GM04504 (cell line): ENCODE measurements at places on chromosomes 11 and 22.

GRCh38 chr22:48772286-48772907 is 1055.3 kb downstream of the BRD1 start:
- DNase-seq = no peak

DNA sequence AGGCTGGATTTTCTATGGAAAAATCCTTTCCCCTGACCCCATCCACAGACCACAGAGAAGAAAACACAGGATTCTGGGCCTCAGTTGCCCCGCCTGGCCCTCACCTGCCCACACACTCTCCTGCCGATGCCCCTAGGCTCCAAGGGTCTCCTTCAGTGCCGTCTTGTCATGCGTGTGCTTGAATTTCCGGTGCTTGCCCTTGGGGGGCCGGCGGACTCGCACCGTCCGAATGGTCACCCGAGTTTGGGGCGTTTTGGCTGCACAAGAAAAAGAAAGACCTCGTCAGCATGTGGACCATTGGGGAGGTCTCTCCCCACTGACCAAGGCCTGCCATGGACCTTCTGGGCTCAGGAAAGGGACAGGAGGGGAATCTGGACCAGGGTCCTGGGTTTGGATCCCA is 19.2 kb downstream of the PDGFB start:
- no peak for DNase-seq

- DNase-seq = peak; percentile 40
Measured at GRCh38 chr11:121520243-121521144, 67.7 kb upstream of the SORL1-AS1 start.

DNA sequence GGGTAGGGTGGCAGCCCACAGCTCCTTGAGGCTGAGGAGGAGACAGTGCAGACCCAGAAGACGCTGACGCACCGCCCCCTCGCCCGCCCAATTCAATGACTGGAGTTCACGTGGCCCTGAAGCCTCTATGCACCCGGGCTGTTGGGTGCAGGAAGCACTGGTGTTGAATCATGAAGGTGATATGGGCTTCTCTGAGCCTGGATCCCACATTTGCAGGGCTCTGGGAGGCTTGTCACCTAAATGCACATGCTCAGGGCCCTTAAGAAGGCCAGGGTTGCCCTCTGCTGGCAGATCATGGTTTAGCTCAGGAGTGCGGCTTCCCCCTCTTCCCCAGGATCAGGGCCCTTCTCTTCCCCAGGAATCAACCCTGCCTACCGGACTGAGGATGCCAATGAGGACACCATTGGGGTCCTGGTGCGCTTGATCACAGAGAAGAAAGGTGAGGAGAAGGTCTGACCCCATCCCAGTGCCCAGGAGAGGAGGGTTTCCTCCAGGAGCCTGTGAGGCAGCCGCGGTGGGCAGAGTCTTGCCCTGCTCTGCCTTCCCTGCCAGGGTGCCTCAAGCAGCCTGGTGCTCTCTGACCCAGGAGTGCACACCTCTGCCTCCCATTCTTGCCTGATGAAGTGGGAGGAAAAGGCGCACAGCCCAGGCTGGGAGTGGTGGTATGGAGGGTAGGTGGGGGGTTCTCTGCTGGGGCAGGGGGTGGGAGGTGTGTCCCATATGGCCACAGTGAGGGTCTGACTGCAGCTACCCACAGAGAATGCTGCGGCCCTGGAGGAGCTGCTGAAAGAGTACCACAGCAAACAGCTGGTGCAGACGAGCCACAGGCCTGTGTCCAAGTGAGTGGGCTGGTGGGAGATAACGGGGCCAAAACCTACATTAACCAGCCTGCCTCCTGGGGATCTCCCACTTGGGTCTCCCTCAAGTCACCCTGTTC is 17.5 kb downstream of the RELT start:
- peak; percentile 53 for DNase-seq

DNA sequence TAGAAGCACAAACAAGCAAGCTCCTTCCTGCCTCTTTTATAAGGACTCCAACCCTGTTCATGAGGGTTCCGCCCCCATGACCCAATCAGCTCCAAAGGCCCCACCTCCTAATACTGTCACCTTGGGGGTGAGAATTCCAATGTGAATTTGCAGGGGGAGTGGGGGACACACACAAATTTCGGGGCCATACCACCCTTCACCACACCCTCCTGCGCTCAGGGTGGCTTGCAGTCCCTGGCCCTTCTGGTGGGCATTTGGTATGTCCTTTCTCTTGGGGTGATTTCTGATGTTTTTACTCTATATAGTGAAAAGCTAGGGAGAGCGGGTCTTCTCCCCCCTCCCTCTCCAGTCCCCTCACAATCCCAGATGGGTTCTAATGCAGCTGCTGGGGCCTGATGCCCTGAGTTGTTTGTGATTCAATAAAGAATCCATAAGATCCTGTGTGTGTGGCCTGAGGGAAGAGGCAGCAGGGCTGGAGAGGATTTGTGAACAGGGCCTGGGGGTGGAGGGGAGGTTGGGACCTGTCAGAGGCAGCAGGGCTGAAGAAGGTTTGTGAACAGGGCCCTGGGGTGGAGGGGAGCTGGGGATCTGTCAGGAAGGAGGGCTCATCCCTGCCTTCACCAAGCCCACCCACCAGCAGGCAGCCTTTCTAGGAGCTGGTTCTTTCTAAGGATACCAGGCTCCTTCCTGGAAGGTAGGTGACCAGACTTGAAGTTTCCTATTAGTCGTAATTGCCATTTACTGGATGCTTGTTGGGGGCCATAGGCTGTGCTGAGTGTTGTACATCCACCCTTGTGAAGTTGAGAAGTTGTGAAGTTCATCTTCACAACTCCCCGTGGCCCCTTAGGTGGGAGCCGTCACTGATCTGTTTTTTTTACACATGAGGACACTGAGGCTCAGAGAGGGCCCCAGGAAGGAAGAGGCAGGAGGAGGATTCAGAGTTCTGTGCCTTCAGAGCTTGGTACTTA is 7.9 kb downstream of the SLC35C1 start:
- no peak for DNase-seq

- DNase-seq = no peak
Measured at GRCh38 chr22:30885001-30885366, 83.6 kb downstream of the MORC2 start.

DNA sequence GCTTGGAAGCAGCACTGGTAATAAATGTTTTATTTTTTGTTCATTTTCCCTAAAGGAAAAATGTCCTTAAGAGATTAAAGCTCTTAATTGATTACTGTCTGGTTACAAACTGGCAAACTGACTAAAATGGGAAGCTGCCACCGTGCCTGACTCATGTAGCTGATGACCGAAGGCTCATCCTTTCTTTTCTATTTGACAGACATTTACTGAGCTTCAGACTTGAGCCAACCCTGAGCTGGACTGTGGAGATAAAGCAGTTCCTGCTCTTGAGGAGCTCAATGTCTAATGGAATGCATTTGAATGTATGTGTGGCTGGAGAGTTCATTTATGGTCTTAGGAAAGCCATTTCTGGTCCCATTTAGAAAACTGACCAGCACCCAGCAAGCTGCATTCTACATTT is 91.3 kb downstream of the RNF169 start:
- no peak for DNase-seq

GRCh38 chr11:88631497-88631896 is 294.0 kb upstream of the CTSC start:
- no peak for DNase-seq

DNA sequence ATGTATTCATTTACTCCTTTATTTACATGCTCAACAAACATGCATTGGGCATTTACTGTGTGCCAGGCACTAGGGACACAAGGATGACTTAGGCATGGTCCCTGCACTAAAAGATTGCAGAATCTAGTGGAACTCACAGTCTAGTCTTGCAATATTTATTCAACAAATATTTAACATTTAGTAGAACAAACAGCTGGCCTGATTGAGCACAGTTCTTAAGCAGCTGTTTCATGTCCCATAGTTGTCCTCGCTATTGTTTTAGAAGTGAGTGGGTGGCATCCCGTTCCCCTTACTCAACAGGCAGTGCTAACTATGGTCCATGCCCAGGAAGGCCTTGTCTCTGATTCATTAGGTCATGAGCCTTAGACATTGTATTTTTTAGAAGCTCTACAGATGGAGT is 459.9 kb upstream of the CADM1 start:
- DNase-seq = no peak

DNA sequence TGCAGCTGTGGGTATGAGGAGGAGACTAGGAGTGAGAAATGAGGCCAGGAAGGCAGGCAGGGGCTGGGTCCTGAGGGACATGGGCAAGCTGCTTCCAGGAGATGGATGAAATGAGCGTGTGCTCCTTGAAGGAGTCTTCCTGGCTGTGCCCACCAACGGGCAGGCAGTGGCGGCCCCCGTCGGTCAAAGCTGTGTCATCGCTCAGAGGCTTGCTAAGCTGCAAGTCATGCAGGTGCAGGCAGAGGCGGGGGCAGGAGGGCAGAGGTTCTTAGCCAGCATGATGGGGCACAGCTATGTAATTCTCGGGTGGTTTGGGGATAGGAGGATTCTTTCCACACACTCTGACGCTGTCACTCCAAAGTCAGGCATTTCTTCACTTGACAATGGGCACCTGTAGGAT is 12.5 kb upstream of the PEX26 start:
- no peak for DNase-seq

GRCh38 chr11:76119779-76120178 is 86.5 kb downstream of the WNT11 start:
- no peak for DNase-seq
